ENCODE measurements at places on chromosomes 7 and 10. TPM values are rescaled to one million over a fixed set of nuclear protein-coding genes. Genes with fewer than 3 reads are reported as not detected.

The GLI3 gene
- 11.1 TPM for total RNA-seq

The CTAGE4 gene
- 4.9 TPM for total RNA-seq

The OR2A1 gene
- not detected for total RNA-seq

- no peak for DNase-seq
Observed at GRCh38 chr10:108450280-108450679, 1285.8 kb upstream of the SORCS1 start.

DNA sequence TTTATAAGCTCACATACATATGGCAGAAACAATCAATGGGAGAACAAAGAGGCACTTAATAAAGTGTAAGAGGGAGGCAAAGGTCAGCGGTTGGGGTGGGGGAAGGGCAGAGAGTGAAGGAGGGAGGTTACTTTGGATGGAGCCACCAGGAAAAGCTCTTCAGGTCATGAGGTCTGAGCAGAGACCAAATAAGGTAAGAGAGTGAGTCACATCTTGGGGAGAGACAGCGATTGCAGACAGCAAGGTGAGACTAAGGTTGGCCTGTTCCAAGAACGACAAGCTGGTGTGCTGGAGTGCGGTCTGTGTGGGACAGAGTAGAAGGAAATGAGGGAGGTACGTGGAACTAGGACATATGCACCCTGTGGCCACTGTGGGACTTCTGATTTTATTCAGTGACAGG is 74.3 kb upstream of the TOMM7 start:
- no peak for DNase-seq

DNA sequence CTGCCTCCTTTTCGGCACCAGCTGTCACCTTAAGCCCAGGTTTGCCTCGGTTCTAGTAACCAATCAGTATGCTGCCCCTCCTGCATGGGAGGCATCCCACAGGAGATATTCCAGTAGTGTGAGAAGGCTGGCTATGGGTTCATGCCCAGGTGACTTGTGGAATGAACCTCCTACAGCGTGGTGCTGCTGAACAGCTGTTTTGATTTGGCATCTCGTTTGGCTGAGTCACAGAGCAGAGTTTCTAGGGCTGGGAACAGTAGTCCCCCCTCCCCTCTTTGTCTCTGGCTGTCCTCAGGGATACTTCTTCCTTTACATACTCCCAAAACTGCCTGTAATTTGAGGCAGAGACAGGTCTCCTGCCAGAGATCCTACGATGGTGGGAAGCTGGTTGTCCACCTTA is 16.1 kb downstream of the R3HCC1L start:
- no peak for DNase-seq

DNA sequence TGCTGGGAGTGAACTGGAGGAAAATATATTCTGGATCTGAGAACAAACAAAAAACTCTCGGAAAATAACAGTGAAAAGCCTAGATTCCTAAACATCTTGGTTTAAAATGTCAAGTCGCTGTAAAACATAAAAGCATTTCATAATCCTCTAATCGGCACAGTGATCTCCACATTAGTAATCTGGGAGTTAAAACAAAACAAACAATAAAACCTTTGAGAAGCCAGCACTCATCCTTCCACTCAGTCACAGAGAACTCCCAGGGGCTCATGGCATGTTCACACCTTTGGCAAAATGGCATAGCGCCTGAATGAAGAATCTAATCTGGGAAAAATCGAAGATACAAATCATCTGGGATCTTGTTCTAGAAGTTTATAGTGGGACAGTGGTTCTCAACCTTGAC is 24.1 kb upstream of the HPS1 start:
- DNase-seq, result no peak
